ENCODE measurements at places on chromosomes 7 and 10. TPM values are rescaled to one million over a fixed set of nuclear protein-coding genes. Genes with fewer than 3 reads are reported as not detected.

GRCh38 chr7:20988340-20988739 lies 201.7 kb upstream of the SP8 start:
- no peak for DNase-seq

DNA sequence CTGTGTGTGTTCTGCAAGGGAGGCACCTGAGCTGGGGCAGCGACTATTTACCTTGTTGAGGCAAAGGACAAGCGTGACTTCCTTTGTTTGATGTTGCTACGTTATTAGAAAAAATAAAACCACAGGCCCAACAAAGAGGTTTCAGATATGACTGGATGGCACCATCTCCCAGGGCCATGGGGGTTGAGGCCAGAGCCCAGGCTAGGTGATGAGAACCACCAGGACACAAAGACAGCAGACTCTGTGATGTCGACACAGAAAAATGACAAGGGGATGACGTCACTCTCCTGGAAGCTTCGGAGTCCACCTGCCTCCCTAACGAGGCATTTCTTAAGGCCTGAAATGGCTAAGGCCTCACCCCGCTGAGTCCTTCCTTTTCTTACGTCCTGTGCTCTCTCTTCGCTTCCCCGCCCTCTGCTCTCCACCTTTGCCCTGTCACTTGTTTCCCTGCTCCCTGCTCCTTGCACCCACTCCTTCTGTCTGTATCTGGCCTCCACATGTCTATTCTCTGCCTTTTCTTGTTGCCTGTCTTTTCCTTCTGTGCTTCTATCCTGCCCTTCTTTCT lies 83.0 kb upstream of the ADRB1 start:
- DNase-seq: no peak

- no peak for DNase-seq
Observed at GRCh38 chr10:33626798-33627466, 292.5 kb upstream of the NRP1 start.

DNA sequence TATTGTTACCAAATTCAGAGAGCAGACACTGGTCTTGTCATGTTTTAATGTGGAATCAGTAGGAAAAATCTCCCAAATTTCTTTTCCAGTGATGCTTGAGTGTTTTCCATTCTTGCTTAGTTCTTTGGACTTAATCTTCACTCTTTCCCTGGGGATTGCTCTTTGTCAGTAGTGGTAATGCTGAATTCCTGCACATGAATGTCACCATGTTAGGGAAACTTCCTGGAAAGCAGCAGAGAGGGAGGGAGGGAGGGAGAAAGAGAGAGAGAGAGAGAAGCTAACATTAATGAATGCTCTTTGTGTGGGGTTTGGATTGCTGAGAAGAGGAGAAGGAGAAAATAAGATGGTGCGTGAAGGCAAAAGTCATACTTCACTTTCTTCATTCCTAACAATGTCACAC lies 295.3 kb upstream of the COBL start:
- no peak for DNase-seq

GRCh38 chr7:30390736-30391636 lies 87.6 kb downstream of the NOD1 start:
- no peak for DNase-seq

- no peak for DNase-seq
Observed at GRCh38 chr7:104951546-104951945, 62.5 kb upstream of the KMT2E start.

- no peak for DNase-seq
Observed at GRCh38 chr10:42802876-42803275, 20.3 kb downstream of the BMS1 start.

GRCh38 chr7:94939395-94939794 lies 32.0 kb downstream of the PPP1R9A start:
- DNase-seq: no peak

Gene ZP3
- 12.1 TPM for polyA plus RNA-seq

Gene C10orf120
- not detected for polyA plus RNA-seq

Gene PRLHR
- not detected for polyA plus RNA-seq

- no peak for DNase-seq
Observed at GRCh38 chr7:99679032-99679399, 780 bp downstream of the CYP3A5 start.

DNA sequence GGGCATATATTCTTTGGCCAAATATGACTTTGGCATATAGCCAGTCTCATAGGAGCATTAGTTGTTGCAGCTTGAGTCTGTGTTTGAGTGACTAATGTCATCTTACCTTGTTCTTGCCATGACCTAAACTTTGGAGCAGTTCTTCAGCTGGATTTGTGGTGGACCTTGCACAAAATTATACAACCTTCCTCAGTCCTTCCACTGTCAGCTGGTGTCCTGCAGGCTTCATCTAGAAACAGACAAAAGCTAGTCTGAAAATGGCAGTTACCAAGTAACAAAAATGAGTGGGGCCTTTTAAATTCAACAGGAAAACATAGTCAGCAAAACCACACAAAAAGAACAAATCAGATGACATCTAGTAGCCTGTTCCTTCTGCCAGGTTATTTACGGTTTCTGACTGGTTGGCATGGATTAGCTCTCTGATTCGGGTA lies 59.5 kb upstream of the HECTD2 start:
- no peak for DNase-seq

DNA sequence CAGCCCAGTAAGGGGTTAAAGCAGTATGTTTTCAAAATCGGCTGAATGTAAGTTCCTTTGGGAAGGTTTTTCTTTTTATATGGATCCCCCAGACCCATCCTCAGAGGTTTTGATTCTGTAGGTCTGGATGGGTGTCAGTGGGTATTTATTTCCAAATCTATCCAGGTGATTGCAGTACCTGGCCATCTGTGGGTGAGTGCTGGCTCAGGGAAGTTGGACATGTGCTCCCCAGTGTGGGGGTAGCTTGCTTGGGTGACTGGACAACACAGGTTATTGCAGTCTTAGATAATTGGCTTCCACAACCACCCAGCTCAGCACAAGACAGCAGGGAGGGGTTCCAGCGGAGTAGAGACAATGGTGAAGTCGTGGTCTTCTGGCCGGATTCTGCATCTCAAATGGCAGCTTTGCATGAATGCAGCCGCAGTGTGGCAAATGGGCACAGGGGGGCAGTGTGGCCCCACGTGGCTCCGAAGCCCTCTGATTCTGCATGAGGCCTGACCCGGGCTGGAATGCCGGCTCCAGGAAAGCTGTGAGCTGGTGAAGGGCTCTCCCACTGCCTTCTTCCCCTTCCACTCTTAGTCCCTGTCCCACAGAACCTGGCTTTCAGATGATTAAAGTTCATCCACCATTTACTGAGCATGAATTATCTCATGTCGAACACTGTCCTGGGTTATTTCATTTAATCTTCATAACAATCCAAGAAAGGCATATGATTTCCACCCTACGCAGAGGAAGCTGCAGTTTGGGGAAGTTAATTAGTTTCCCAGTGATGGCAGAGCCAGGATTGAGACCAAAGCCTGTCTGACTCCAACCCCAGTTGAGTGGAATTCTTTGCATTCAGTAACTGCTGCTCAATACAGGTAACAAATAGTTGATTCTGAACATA lies 64.5 kb upstream of the SYPL1 start:
- DNase-seq: no peak

DNA sequence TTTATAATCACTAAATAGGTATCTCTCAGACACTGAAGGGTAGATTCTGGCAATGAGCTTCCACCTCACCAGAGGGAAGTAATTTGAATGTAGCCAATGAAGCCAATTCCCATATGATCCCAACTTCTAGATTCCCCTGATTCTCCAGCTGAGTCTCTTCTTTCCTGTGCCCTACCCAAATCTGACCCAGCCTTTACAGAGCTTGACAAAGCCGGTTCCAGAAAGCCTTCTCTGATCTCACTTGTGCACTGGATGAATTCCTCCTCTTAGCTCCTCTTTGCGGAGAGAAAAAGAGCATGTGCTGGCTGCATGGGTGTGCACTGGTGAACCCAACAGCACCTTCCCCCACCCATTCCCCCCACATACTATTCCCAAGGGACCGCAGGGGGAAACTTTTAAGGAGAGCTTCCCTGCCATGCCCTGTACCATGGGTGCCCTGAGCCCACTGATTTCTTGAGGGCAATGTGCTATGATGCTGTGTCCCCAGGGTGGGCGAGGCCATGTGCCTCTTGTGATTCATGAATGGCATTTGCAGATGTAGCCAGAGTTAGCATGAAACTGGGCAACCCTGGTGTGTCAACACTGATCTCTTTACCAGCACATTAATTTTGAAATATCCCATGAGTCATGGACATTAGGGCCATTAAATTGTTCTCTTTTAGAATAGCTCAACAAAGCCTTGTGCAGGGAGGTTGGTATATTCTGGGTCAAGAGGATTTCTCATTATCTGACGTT lies 50.4 kb upstream of the PLEKHA1 start:
- no peak for DNase-seq

Gene PLA2G12B
- polyA plus RNA-seq: 0.16 TPM

Gene FBXL15
- polyA plus RNA-seq: 6.6 TPM

DNA sequence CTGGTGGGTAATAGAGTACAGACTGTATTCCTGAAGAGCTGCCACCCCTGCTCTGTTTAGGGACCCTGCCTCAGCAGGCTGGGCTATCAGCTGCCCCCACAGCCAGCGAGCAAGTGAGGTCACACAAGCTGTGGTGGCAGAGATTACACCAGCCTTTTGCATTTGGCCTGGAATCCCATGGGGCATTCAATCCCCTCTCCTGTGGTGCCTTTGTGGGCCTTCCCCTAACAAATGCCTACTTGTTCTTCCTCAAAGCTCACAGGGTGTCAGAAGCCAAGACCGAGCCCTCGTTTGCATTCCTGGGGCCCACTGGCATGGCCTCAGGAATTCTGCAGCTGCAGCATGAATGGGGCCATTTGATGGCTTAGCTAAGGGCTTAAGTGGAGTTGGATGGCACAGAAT lies 212.7 kb upstream of the PHYHIPL start:
- no peak for DNase-seq

Gene LIPJ
- not detected for polyA plus RNA-seq

- DNase-seq: no peak
Observed at GRCh38 chr10:118374404-118374803, 32.3 kb upstream of the FAM204A start.

Gene NXPH1
- not detected for polyA plus RNA-seq

DNA sequence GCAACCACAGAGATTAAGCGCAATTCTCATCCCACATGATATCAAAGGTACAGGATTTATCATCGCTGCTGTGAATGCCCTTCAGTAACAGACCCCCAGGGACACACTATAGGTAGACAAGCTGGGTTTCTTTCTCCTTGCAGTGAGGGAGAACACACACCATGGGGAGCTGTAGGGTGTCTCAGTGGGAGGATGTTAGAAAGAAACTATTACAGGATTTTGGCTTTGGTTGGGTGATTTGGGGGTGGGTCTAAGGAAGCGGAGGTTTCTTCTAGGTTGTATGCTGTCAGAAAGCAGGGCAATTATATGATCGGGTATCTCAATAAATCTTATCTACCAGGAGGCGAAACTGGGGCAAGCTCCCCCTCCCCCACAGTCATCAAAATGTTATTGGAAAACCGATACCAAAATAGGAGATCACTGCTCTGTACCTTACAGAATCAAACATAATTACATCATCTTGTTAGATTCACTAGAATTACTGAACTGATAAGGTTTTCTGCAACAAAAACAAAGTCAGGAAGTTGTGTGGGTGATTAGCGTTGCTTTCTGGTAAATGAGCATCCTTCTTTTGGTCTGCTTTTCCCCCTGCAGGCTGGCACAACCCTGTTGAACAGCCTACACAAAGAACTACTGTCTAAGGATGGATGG lies 209.7 kb downstream of the TEX36 start:
- DNase-seq: no peak

- DNase-seq: no peak
Observed at GRCh38 chr10:14757986-14758385, 16.7 kb downstream of the FAM107B start.

Gene PAX4
- not detected for polyA plus RNA-seq

DNA sequence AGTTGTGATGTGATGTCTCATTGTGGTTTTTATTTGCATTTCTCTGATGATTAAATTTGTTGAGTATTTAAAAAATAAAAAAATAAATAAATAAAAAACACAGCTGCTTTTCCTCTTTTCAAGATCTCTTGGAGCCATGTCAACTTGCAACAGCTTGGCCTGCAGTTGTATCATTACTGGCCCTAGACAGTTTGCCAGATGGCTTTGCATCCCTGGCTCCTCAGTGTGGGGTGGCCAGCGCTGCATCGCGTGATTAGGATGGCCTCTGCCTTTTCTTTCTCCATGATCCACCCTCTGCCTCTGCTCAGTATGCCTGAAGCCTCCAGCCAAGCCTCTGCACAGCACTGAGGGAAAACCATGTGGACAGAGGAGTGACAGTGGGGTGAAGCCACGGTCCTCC lies 96.8 kb downstream of the PPP1R3C start:
- no peak for DNase-seq

Gene SLC26A5
- polyA plus RNA-seq: 0.13 TPM

Gene ZNF33A
- 18.6 TPM for polyA plus RNA-seq

Gene HERC4
- polyA plus RNA-seq: 32.1 TPM

GRCh38 chr7:1725199-1725690 lies 55.2 kb downstream of the ELFN1 start:
- DNase-seq: peak; percentile 20

Gene PIK3AP1
- polyA plus RNA-seq: 1.8 TPM

Gene JAKMIP3
- 0.57 TPM for polyA plus RNA-seq

GRCh38 chr7:6015917-6016652 lies 7.0 kb downstream of the AIMP2 start:
- DNase-seq: peak; percentile 17

Data from forelimb muscle (tissue), 1 donor.